Frontal cortex (tissue), 4 donors: ENCODE measurements at places on chromosomes 12 and 14. TPM values are rescaled to one million over a fixed set of nuclear protein-coding genes. Genes with fewer than 3 reads are reported as not detected.

GRCh38 chr12:93855261-93855660 is 178.1 kb downstream of the CRADD start:
- no peak for DNase-seq

DNA sequence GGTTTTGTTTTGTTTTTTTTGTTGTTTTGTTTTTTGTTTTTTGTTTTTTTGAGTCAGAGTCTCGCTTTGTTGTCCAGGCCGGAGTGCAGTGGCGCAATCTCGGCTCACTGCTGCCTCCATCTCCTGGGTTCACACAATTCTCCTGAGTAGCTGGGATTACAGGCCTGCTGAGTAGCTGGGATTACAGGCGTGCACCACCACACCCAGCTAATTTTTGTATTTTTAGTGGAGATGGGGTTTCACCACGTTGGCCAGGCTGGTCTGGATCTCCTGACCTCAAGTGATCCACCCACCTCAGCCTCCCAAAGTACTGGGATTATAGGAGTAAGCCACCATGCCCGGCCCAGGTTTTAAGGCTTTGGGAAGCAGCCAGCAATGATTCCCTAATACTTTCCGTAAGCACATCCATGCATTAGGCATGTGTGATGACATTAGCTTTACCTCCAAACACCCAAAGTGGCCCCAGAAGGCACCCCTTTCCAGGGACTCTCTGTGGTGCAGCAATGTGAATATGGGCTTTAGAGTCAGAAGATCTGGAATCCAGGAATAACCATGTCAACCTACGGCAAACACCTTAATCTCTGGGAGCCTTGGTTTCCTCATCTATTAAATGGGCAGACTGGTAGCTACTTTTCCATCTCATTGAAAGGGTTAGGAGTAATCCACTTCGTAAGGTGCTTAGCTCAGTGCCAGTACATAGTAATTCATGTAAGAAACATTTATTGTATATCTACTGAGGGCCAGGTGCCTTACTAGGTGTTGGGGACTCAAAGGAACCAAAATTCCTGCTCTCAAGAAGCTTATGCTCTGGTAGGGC is 152.9 kb downstream of the ZFP36L1 start:
- DNase-seq = no peak

- no peak for DNase-seq
These were observed 199.9 kb downstream of the SLC6A15 start for GRCh38 chr12:84712747-84713146.

GRCh38 chr12:20018406-20018805 is 349.9 kb upstream of the PDE3A start:
- no peak for DNase-seq

GRCh38 chr12:74319886-74320285 is 217.7 kb upstream of the ATXN7L3B start:
- DNase-seq = no peak

GRCh38 chr14:51869411-51870100 is 9.1 kb downstream of the GNG2 start:
- no peak for DNase-seq

DYNC1H1 gene
- 565 TPM for total RNA-seq

DIABLO gene
- total RNA-seq = 57.5 TPM

GDF3 gene
- total RNA-seq = not detected

CCDC184 gene
- total RNA-seq = 18.8 TPM
